ENCODE measurements at places on chromosomes 7 and 10.

- DNase-seq: no peak
Observed at GRCh38 chr7:15853832-15854470, 167.5 kb upstream of the MEOX2 start.

- no peak for DNase-seq
Observed at GRCh38 chr10:75525067-75525466, 93.6 kb downstream of the LRMDA start.

DNA sequence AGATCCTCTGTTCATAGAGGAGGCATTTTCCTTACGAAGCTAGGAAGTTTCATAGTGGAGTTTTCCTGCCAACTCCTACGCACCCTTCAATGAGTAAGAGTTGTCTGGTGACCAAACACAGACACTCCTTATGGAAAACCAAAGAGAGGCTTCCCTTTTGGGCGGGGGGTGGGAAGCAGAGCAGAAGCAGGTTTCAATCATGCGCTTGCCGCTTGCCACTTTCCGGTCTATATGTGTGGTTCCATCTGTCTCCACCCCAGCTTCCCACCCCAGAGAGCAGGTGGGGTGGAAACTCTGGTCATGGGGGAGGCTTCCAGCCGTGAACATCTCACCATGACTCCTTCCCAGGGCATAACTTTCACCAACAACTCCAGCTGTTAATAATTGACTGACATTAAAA lies 68.8 kb upstream of the GRB10 start:
- DNase-seq: no peak

DNA sequence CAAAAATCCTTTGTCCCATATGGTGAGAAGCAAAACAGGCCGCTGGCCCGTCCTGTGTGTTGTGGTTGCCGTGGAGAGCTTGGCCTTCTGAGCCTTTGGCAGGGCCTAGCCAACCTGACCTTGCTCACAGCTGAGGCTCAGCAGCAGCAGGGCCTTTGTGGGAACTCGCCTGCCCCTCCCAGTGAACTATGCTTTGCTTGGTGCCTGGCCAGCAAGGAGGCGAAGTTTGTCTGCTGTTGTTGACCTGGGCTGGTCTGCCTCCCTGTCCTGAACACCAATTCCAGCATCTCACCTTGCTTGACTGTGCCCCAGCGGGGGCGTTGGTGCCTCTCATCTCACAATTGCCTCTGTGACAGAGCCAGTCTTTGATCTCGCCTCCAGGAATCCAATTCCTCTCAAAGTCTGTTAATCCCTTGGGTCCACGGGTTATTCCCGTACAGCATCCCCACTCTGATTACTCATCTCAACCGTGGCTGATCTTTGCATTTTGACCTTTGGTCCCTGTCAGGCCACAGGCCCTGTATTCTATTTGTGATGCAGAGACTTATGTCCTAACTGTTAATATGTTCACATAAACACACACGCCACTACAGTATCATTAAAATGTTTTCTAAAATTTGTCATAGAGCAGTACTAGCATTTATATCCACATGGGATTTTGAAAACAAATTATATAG lies 22.6 kb downstream of the EPDR1 start:
- DNase-seq: no peak

DNA sequence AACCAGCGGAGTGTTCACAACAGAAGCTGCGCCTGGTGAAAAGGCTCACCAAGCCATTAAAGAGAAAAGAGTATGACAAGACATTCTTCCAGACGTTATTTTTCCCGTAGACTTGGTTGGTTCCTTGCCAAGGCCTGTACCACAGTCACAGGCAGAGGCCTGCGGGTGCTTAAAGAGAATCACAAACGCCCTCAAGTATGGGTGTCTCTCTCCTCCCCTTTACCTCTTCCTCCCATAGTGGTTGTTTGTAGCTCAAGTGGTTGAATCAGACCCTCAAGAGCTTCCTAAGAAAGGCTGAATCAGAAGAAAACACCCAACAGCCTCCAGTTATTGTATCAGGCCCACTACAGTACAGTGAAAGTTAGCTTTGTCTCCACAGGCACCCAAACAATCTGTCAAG lies 169.0 kb downstream of the CREB5 start:
- DNase-seq: no peak

DNA sequence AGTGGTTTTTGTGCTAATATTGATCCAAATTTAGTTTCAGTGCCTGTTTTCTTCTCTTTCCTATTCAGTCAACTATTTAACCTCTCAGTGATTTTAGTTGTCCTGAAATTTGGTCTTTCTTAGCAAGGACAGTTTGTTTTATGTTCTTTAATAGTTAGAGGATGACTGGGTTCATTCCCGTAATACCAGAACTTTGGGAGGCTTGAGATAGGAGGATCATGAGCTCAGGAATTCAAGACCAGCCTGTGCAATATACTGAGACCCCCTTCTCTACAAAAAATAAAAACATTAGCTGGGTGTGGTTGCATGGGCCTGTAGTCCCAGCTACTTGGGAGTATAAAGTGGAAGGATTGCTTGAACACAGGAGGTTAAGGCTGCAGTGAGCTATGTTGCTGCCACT lies 148.3 kb downstream of the EXOC4 start:
- DNase-seq: no peak

- DNase-seq: no peak
Observed at GRCh38 chr7:139721417-139721816, 56.4 kb downstream of the HIPK2 start.

- DNase-seq: no peak
Observed at GRCh38 chr7:28483112-28483511, 70.8 kb downstream of the CREB5 start.

DNA sequence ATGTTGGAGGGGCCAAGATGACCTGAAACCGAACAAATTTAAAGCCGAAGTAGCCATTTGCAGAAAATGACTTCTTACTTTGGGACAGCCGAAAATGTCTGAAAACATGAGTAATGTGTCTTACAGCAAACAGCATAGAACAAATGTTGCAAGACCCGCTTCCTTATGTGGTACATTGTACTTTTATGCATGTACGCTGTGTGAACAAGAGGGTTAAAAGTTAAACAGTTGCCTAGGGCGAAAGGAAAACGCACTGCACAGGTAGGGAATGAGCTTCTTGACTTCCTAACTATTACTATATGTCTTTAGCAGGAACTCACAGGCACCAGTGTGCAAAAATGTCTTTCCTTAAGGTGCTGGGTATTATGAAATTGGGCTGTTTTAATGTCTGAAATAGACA lies 303.5 kb upstream of the MGMT start:
- no peak for DNase-seq

DNA sequence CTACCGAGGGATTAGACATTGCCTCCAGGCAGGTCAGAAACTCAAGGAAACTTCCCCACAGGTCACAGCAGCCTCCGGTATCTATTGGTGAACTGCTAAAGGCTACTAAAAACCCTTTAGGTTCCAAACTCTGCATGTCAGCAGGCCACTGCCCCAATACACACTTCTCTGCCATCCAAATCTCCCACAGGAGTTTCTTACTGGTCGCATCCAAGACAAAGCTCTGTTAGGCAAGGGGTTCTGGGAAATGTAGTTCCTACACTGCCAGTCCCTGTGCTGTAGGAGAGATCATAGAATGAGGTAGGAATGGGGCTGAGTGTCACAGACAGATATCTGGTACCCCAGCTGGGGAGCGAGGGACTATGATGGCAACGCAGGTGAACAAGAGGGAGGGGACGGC lies 757.0 kb upstream of the C7orf33 start:
- no peak for DNase-seq

DNA sequence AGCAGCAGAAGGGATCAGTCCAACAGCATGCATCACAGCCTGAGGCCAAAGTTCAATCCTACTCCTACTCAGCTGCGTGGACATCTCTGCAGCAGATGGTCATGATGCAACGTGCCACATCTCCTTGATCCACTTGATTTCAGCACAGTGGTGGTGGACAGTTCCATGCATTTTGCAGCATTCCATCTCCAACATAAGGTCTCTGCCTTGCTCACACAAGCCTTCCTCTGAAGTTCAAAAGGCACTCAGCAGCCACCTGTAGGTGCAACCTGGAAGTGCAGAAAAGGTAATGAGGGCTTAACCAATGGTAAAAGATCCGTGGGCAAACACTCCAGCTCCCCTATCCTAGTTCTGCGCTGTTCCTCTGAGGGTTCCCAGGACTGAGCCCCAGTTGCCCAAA lies 57.5 kb upstream of the CHCHD3 start:
- DNase-seq: no peak

DNA sequence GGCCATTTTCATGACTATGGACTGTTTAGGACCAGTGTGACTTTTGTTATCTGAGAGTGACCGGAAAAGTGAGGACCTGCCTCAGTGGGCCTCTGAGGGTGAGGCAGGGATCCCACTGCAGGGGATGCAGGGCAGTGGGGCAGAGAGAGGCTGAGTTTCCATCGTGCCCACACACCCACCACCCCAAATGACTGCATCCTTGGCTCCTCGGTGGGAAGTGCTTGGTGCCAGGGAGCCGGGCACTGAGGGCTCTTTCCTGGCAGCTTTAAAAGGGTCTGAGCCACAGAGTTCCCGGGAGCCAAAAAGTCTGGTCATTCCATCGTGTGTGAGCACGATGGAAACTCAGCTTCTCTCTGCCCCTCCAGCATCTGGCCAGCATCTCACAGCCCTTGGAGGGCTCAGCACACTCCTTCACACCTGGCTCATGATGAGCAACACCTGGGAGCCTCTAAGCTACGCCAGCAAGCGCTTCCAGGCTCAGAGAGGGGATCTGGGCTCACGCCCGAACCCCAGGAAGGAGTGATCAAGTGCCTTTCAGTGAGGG lies 59.1 kb downstream of the RAMP3 start:
- DNase-seq: no peak

DNA sequence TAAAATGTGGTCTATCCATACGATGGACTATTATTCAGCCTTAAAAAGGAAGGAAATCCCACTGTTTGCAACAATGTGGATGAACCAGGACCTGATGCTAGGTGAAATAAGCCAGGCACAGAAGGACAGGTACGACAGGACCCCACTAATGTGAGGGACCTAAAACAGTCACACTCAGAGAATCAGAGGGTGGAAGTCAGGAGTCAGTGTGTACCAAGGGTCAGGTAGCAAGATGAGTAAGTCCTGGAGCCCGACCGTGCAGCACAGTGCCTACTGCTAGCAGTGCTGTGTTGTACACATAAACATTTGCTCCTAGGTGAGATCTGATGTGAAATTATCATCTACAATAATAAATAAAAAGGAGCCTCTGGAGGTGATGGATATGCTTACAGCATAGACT lies 322.3 kb downstream of the GLRX3 start:
- DNase-seq: no peak

- no peak for DNase-seq
Observed at GRCh38 chr7:129264534-129264933, 39.7 kb downstream of the AHCYL2 start.

GRCh38 chr7:2278026-2278425 lies 36.0 kb downstream of the NUDT1 start:
- DNase-seq: no peak

DNA sequence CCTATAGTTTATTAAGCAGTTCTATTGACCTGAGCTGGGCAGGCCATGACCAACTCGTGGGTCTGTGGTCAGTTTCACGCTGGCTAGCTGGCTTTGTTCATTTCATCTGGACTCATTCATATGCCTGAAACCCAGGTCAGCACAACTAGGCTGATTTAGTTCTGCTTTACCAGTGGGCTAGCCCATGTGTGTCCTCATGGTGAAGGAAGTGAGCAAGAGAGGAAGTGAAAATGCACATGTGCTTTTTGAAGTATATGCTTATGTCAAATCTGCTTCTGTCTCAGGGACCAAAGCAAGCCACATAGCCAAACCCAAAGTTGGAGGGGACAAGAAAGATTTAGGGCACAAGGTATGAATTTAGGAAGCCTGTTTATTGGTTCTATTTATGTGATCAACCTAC lies 154.5 kb downstream of the RNF133 start:
- DNase-seq: no peak

DNA sequence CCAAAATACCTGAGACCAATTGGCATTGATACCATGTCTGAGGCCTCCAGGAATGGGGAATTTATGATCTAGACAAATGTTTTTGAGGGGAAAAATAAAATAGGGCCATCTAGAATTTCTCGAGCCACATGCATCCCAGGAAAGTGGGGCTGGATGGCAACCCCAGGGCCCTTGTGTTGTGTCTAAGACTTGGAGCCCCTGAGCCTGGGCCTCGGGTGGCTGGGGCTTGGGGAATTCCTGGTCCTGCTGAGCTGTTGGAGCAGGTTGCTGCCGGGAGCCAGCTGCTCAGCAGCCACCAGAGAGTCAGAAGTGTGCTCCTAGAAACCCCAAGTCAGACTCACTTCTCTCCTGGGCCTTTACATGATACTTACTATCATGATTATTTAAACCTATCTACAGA lies 172.9 kb downstream of the WDR37 start:
- DNase-seq: no peak

- no peak for DNase-seq
Observed at GRCh38 chr10:45241865-45242520, 73.4 kb downstream of the OR13A1 start.

Measured in stimulated activated CD4-positive, alpha-beta T cell treated with anti-CD3 and anti-CD28 coated beads, Interleukin-12 subunit alpha, Interleukin-12 subunit beta, amount 100 ng/mL, for 4 hours (primary cell).